SK-N-SH (cell line): ENCODE measurements at places on chromosomes 1 and 21. TPM values are rescaled to one million over a fixed set of nuclear protein-coding genes. Genes with fewer than 3 reads are reported as not detected.
A peak's percentile ranks its signal among the peaks of the same experiment; 100 is the strongest.

The COL8A2 gene
- 2.6 and 3.1 TPM in 2 replicates for polyA plus RNA-seq

GRCh38 chr1:51644533-51645197, 27.8 kb downstream of the OSBPL9 start:
- no peaks in the 10 kb centered on the region for H3K36me3 ChIP-seq
- H3K4me1 ChIP-seq, result peaks cover 49% of the 10 kb centered on the region
- no peaks in the 10 kb centered on the region for H3K27me3 ChIP-seq
- peak overlapping the region; percentile 98 for H3K27ac ChIP-seq
- no peak for DNase-seq
- no peak overlapping the region for H3K4me3 ChIP-seq

The PEAR1 gene
- polyA plus RNA-seq, result 1.2 and 1.7 TPM in 2 replicates

DNA sequence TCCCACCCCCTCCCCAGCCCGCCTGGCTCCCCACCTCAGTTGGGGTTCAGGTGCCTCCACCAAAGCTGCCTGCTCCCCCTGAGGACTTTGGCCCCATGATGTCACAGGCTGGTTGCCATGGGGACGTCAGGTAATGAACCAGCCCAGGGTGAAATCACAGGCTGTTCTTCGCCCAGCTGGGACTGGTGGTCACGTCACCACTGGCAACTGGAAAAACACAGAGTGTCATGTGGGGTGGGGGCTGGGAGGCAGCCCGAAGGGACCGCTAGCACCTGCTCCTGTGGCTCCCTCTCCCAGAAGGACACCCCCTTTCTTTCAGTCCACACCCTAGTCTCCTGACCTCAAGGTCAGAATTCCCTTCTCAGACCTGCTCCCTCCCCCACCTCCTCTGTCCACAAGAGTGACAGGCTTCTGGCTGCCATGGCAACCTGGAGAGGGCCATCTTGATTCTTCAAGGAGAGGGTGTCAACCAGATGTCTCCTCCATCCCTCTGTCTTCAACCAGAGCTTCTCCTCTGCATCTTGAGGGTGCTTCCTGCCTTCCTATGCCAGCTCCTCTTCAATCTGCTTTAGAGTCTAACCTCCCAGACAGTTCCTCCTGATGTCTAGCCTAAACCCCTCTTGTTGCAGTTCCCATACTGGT, 6.2 kb downstream of the FAM131C start:
- H3K4me3 ChIP-seq, result no peak overlapping the region
- H3K4me1 ChIP-seq, result no peaks in the 10 kb centered on the region
- DNase-seq, result peak; percentile 49
- H3K36me3 ChIP-seq, result no peaks in the 10 kb centered on the region
- no peaks in the 10 kb centered on the region for H3K27me3 ChIP-seq

The LORICRIN gene
- polyA plus RNA-seq, result not detected in 2 replicates

The OR2T29 gene
- not detected in 2 replicates for polyA plus RNA-seq
